ENCODE measurements at places on chromosomes 4 and X.
A peak's percentile ranks its signal among the peaks of the same experiment; 100 is the strongest.

DNA sequence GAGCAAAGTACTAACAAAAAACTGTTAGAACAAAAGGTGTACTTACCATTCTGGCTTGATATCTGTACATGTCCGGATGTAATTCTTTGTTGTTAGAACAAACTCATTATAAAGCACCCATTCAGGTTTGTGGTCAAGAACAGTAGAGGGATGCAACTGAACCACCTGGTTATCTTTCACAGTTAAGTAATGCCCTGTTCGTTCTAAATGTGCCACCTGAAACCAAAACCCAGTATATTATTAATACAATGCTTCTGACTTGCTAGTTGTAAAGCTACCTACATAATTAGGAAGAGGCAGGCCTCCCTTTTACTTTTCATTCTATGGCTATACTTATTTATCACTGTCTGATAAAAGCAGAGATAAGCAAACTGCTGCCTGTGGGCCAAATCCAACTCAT, 54.8 kb downstream of the DHX15 start:
- no peak for DNase-seq

- DNase-seq = no peak
Measured at GRCh38 chrX:131747173-131747572, 203.3 kb downstream of the OR13H1 start.

DNA sequence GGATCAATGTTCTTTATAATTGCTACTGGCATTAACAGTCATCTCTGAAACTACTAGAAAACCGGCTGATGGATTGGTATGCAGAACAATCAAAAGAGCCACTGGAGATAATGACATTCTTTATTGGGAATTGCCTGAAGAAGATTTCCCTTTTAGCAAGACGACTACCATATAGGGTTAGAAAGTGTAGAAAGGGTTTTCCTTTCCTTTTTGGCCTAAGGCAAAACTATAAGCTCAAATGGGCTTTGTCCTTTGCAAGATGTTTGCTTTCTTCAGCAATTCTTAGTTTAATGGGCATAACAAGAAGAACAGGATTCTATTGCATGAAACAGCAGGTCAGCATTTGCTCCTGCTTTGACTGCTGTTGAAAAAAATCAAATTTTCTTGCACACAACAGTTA, 214.2 kb upstream of the PCDH10 start:
- no peak for DNase-seq

- DNase-seq = no peak
Measured at GRCh38 chr4:145497199-145498149, 15.8 kb downstream of the SMAD1 start.

DNA sequence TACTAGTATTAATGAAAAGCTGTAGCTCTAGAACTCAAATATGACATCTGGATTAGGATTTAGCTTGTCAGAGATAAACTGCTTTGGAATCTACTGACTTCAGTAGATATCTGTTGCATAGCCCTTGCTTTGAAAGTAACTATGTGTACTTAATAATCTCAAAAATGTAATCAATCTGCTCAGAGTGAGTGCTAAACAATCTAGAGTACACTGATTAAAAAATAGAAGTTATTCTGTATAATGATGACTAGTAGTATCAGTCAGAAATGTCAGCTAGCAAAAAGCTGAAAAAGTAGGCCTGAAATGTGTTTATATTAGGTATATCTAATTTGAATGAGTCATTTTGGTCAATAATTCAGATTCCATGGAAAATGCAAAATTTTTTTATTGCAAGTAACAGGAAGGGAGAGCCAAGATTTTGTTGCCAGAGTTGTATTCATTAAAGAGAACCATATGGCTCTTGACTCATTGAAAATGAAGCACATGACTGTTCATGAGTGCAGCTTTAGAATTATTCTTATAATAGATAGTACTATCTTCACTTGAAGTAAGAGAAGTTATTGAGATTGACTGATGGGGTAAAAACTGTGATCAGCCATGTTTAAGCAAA, 20.0 kb downstream of the CLCN3 start:
- no peak for DNase-seq

- no peak for DNase-seq
Measured at GRCh38 chrX:111133389-111133788, 37.4 kb downstream of the PAK3 start.

DNA sequence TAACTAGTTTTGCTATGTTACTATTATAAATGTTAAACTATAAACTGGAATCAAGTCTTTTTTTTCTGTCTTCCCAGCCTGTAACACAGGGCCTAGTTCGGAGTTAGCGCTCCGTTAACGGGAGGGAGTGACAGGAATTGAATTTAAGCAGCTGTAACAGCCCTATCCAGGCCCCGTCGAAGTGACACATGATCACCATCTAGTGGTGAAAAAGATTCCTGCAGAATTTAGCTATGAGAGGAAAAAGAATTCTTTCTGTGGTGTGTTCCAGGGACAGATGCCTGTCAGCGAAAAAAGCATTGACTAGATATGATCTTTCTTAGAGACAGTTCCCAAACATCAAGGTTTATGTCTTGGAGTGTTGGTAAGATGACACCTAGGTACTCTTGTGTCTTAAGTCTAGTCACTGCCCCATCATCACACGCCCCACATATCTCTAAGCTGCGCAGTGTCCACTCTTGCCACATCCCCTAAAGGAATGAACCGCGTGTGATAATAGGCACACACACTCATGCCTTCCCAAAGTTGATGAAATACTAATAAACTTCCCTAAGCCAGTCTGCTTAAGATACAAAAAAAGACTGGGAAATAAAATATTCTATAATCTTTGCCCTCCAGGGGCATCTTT, 2.1 kb downstream of the GAB3 start:
- peak; percentile 22 for DNase-seq

DNA sequence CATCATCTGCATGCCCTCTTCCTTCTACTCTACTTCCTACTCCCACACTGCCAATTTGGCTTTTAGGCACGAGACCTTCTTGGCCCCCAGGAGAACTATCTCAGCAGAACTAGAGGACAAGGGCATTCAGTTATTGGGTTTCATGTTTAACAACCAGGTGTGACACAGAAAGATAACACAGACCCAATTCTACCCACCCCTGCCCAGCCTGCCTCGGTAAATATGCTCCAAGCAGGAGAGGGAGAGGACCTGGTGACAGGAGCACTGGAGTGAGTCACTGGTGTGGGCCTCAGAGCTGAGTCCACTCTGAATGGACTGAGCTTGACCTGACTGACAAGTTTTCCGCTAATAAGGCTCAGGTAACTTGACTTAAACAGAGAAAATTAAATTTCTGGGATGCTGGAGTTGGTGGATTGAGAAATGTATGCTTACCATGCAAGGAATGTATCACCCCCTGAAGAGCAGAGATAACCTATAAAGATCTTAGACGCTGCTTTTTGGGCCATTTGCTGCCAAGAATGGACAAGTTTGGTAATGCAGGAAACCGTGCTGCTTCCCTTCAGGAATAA, 52.5 kb downstream of the CASP3 start:
- DNase-seq = no peak

- no peak for DNase-seq
Measured at GRCh38 chrX:86295293-86295692, 147.0 kb downstream of the DACH2 start.

GRCh38 chr4:139419388-139419914, 34.5 kb upstream of the RAB33B start:
- DNase-seq = no peak

DNA sequence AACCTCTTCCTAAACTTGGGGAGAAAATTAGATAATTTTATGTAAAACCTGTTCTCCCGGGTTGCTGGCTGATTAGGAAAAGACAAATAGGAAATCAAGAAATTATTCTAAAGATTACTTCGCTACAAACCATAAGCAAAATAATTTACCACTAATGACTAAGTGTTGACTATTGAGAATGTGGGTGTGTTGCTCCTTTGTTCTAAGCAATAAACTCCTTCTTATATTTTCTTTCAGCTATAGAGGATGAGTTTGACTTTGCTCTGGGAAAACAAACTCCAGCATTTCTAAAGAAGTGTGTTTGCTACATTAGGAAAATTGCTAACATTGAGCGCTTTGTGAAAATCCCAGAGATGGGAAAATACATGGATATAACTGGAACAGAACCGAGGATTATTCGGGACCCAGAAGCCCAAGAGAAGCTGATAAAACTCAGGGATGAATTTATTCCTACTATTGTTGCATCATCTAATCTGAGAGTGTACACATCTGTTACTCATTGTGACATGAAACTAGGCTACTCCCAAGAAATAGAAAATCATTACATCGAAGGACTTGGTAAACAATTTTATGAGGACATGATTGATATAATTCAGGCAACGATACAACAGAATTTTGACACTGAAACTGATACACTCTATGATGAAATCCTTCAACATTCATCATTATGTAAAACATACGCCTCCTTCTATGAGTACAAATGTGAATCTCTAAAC, 194.2 kb downstream of the NWD2 start:
- DNase-seq = no peak

GRCh38 chrX:68490644-68491043, 8.2 kb upstream of the YIPF6 start:
- DNase-seq = no peak

DNA sequence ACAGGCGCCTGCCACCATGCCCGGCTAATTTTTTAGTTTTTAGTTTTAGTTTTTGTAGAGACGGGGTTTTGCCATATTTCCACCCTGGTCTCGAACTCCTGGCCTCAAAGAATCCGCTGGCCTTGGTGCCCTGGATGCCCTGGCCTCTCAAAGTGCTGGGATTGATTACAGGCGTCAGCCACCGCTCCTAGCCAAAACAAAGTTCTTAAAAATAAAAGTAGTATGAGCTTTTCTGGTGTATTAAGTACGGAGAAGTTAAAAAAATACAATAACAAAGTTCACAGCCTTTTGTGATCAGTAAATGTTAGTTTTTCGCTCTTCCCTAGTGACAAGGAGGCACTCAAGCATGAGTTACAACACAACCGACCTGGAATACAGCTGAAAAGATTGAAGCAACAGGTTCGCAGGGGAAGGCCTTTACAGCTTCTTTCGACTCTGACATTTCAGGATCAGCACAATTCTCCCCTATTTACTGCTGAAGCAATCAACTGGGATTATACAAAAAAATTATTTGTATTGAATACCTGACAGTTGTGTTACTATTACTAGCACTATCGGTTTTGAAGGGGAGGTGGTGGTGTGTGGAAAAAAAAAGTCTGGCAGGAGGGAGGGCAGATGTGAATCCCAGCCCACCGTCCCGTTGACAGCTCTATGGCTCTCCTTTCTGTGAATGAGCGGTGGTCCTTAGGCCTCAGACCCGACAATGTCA, 893 bp upstream of the METAP1 start:
- no peak for DNase-seq

DNA sequence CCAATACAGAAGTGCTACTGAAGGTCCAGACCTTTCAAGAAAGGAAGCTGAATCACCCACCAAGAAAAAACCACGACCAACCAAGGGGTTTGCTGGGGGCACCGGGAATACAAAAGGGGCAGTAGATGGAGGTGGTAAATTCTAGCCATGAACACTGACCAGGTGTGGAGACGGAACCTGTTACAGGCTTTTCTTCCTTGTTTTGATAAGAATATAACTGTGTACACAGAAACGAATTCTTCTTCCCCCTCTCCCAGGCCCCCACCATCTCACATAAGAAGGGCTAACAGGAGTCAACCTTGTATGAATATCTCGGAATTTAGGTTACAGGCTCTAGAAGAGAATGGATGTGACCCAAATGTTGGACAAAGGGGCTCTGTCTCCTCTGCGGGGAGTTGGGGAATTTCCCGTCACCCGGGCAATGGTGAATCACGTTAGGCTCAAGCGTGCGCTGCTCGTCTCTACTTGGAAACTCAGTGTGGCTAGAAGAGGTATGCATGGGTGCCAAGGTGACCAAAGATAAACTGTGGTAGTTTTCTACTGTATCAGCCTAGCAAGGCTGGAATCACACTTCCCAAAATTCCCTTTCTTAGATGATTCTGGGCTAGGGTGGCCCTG, 87.0 kb downstream of the AFAP1 start:
- no peak for DNase-seq

GRCh38 chrX:34586936-34587335, 70.1 kb downstream of the TMEM47 start:
- DNase-seq = no peak

- DNase-seq = no peak
Measured at GRCh38 chrX:103831803-103832544, at the start of gene RAB9B. RAB9B (minus strand) TSS chrX:103832257; CDS start chrX:103825784, 6,473 bp downstream.

- DNase-seq = no peak
Measured at GRCh38 chr4:102780476-102781144, 19.8 kb upstream of the MANBA start.

DNA sequence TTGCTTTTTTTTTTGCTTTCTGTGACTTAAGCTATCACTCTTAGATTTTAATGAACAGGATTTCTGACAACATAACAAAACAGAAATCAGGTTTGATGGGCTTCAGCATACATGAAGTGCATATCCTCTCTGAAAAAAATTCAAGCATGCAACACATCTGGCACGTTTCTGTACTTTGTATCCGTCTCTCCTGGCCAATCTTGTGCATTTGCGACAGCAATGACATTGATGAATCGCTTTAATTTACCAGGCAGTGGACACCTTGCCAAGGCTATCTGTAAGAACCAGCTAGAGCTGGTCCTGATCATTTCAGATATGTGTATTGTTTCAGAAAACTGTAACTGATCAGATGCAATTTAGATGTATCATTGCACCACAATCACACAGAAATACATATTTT, 93.3 kb downstream of the CCSER1 start:
- DNase-seq = no peak

GRCh38 chrX:24026432-24026831, 554 bp downstream of the KLHL15 start:
- no peak for DNase-seq

- no peak for DNase-seq
Measured at GRCh38 chr4:8728536-8729407, 136.2 kb downstream of the CPZ start.

- DNase-seq = no peak
Measured at GRCh38 chrX:147738265-147738664, 173.5 kb upstream of the FMR1 start.

GRCh38 chrX:69260169-69260568, 94.9 kb upstream of the PJA1 start:
- DNase-seq = no peak

DNA sequence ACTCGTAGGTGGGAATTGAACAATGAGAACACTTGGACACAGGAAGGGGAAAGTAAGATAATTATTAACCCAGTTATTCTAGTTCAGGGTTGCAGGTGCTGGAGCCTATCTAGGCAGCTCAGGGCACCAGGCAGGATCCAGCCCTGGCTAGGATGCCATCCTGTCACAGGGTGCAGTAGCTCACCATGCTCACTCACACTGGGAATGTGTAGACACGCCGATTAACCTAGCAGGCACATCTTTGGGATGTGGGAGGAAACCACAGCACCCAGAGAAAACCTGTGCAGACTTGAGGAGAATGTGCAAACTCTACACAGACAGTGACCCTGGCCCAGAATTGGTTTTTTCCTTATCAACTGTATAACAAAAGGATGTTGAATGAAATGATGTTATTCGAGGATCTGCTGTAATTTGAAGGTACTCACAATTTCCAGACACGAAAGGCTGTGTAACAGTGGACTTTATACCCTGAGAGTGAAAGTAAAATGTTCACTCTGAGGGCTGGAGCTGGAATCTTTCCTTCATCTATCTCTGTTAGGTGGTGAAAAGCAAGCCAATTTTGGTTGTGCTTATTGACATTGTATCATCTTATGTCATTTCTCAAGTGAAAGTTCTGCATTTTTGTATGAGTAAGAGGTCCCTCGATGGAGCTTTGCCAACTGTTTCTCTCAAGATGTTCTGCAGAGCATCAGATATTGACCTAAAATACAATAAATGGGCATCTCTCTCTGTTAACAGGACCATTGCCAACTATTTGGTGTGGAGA, 78.8 kb downstream of the PHEX start:
- no peak for DNase-seq

All from activated T-cell treated with anti-CD3 and anti-CD28 coated beads for 1 hour (primary cell).